ENCODE measurements at places on chromosomes 5 and 9. TPM values are rescaled to one million over a fixed set of nuclear protein-coding genes. Genes with fewer than 3 reads are reported as not detected.

GRCh38 chr5:43296835-43297234 is 16.4 kb downstream of the HMGCS1 start:
- no peak for DNase-seq

Gene SH2D3C
- total RNA-seq: 12.0 TPM

Gene SLC34A1
- total RNA-seq: not detected

GRCh38 chr9:91572811-91573210 is 149.2 kb upstream of the NFIL3 start:
- no peak for DNase-seq
